ENCODE measurements at places on chromosomes 5 and 9. TPM values are rescaled to one million over a fixed set of nuclear protein-coding genes. Genes with fewer than 3 reads are reported as not detected.

The IRX2 gene
- not detected for total RNA-seq

The PHF24 gene
- 0.11 TPM for total RNA-seq

The GNA14 gene
- total RNA-seq = 0.09 TPM

The SPINK5 gene
- total RNA-seq = not detected

The NME5 gene
- total RNA-seq = not detected

The IL3 gene
- total RNA-seq = 140 TPM

The ADGRD2 gene
- total RNA-seq = not detected

The ENG gene
- total RNA-seq = 27.5 TPM

The GAS1 gene
- 0.32 TPM for total RNA-seq

The OXCT1 gene
- 123 TPM for total RNA-seq

The THBS4 gene
- total RNA-seq = 0.92 TPM

The SLC24A2 gene
- not detected for total RNA-seq

DNA sequence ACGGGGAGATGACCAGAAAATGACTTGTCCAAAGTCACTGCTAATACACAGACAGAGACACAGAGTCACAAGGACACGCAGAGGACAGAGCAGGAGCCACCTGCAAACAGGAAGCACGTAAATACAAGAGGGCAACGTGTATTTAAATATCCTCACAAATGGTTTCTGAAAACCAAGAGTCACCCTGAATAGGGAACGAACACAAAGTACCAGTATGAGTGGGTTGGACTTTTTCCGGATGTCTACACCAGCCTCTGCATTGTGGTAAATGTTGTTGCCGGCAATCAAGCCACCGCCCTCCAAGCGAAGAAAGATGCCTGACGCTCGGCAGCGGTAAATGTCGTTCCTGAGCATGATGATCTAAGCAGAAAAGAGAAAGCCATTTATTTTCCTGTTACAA is 44.5 kb downstream of the FBXO10 start:
- no peak for DNase-seq

DNA sequence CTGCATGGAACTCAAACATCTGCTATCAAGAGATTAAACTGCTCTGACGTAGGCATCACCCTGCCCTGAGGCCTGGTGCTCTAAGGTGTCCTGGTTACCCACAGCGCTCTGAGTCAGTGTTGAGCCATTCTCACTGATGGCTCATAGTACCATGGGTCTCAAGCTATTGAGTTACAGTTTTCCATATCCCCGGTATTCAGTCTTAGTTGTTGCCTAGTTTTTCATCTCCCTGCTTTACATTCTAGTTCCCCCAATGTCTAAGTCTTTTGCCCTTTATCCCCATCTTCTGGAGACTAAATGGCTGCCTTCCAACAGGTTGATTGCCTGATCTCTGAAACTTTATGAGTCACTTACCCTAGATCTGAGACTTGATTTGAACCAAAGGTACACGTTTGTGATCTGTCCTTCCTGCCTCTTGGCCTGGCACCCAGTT is 161.2 kb upstream of the PTGER4 start:
- DNase-seq = no peak

GRCh38 chr5:156912869-156913268 is 50.2 kb downstream of the TIMD4 start:
- no peak for DNase-seq

- DNase-seq = no peak
These were observed 125.9 kb downstream of the CEP120 start for GRCh38 chr5:123297198-123297831.

GRCh38 chr9:80605793-80606192 is 1034.0 kb downstream of the TLE4 start:
- DNase-seq = no peak

DNA sequence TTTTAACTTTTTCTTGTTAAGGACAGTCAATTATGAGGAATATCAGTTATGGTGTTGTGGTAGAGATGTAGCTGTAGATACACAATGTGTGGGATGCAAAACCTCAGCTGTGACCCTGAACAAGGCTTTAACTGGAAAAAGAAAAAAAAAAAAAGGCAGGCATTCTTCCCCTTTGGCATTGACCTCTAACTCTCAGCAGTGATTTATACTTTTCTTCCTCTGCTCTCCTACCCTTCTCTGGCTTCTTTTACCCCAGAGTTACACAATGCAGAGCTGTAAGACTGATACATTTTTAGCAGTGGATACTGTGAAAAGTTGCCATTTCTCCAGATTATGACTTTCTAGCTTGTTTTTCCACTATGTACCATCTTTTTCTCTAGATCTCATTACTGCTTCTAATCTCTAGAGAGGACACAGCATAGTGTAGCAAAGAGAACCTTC is 2.0 kb downstream of the CTNNAL1 start:
- no peak for DNase-seq

DNA sequence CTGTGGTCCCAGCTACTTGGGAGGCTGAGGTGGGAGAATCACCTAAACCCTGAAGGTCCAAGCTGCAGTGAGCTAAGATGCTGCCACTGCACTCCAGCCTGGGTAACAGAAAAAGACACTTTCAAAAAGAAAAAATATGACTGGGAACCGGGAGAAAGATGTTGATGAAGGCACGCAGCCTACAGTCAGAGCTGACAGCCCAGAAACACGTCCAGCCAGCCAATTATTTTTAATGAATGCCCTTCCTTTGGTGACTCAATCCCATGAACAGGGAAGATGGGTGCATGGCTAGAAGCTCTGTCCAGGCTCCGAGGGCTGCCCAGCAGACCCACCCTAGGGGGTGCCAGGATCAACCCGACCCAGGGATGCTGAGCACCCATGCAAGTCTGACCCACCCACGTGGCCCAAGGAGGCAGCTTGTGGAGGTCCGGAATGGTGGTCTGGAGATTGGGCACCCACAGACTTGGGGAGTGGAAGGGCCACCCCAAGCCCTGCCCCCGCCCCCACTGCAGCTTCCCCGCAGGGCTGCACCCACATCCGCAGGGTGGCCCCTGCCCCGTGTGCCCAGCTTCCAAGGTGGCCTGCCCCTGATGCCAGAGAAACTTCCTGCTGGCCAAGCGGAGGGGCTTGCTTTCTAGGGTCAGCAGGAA is 51.0 kb downstream of the ADAMTS2 start:
- no peak for DNase-seq

DNA sequence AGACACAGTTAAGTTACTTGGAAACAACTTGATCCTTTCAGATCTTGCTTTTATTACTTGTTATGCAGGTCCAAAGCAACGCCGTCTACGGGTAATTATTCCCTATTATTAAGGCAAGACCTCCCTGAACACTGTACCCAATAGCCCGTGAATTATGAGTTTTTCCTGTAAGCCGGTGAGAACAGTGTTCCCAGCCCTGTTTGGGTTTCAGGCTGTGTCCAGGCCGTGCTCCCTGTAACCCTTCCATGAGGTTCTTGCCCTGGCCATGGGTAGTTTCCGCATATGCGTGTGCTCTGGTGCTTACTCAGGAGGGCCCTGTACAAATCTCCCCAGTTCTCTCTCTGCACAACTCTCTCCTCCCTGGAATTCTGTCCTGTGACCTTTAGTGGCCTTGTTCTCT is 65.6 kb upstream of the CNOT6 start:
- no peak for DNase-seq

DNA sequence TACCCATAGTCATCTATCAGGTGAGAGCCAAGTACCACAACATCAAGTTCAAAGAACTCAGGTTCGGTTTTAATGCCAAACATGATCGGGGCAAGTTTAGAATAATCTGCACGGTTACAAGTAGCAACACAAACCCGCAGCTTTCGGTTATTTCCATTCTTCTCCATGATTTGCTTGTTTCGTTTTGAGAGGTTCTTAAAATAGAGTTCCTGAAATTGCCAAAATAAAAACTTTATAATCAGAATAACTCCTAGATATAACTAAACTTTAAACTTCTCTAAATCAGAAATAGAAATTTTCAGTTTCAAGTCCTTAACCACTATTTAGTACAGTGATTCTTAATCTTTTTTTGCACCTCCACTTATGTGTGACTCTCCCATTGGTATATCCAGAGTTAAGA is 9.1 kb downstream of the GNE start:
- no peak for DNase-seq

- DNase-seq = no peak
These were observed 52.1 kb downstream of the NSG2 start for GRCh38 chr5:174097486-174098185.

- DNase-seq = no peak
These were observed 109.3 kb downstream of the DAPK1 start for GRCh38 chr9:87606841-87607521.

GRCh38 chr9:129686736-129687135 is 21.3 kb downstream of the PRRX2 start:
- DNase-seq = no peak

- no peak for DNase-seq
These were observed 72.5 kb upstream of the RASA1 start for GRCh38 chr5:87195104-87195591.

- no peak for DNase-seq
These were observed 17.2 kb upstream of the MCCC2 start for GRCh38 chr5:71569748-71570509.

DNA sequence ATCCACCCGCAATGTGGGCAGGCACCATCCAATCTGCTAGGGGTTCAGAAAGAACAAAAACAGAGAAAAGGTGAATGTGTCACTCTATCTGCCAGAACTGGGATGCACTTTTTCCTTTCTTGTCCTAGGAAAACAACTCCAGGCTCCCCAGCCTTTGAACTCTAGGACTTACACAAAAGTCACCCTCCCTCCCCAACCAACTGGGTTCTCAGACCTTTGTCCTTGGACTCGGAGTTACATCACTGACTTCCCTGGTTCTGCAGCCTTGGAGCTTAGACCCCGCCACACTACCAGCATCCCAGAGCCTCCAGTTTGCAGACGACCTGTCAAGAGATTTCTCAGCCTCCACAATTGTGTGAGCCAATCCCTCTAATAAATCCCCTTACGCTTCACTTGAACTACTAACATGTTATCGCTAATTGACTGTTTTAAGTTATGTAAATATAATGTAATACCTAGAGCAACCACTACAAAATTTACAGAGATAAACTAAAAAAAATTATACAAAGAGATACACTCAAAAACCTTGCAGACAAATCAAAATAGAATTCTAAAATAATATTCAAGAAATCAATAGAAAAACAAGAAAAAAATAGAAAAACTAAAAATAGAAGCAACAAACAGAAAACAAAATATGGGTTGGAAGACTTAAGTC is 5.3 kb upstream of the UBLCP1 start:
- DNase-seq = no peak

GRCh38 chr5:33692980-33693379 is 198.8 kb downstream of the ADAMTS12 start:
- no peak for DNase-seq

DNA sequence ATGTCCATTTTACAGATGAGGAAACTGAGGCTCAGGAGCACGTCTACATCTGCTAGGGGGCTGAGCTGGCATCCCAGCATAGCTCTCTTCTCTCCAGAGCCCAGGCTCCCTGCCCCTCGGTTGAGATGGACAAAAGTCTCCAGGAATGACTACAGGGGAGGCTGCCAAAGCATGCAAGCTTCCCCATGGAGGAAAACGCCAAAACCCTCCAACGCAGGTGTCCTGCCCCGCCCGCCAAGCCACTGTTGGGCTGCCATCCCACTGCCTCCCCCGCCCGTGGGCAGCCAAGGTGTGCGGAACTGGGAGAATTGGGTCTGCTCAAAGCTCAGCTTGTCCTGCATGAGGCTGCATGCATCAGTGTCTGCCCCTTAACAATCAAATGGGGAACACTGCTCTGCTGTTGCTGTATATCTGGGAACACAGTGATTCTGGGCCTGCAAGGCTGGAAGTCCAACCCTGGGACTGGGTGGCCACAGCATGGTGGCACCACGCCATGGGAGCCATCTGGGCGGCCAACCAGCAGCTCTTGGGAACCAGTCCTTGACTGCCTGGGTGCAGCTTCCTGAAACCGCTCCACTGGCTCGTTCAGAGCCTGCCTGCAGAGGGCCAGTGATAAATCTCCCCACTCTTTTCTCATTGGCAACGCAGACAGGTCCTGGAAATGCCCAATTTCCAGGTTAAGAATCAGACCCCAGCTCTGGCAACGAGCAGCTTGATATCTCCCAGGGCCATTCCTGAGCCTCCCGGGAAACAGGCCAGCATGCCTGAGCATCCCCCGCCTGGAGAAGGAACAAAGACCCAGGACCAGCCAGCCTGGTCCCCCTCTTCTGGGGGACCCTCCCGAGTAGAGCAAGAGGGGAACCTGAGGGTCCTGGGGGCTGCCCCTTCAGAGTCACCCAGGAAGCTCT is 3.5 kb downstream of the RALGDS start:
- no peak for DNase-seq

GRCh38 chr5:66958201-66958979 is 238.2 kb downstream of the CD180 start:
- no peak for DNase-seq

- no peak for DNase-seq
These were observed 18.9 kb downstream of the FAM78A start for GRCh38 chr9:131257266-131258025.

DNA sequence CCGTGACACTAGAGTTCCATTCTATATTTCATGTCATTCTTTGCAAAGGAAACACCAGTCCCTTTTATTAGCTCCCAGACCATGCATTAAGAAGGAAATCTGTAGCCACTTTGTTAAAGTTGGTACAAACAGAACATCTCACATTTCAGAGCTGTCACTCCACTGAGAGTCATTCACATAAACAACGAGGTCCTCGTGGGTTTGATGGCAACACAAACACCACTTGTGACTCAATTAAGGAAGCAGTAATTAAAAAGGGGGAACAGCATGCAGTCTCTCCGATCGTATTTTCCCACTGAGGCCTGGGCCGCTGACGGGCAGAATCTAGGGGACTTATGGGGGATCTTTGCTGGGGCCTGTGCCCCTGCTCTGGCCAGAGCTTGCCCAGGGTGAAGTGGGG is 94.2 kb upstream of the ZNF618 start:
- DNase-seq = no peak

GRCh38 chr5:15105799-15106393 is 234.3 kb upstream of the ANKH start:
- DNase-seq = no peak

- no peak for DNase-seq
These were observed 167.3 kb downstream of the MUSK start for GRCh38 chr9:110835859-110836271.

GRCh38 chr5:78405829-78406750 is 45.7 kb downstream of the SCAMP1 start:
- no peak for DNase-seq

GRCh38 chr5:41368158-41368557 is 142.2 kb downstream of the PLCXD3 start:
- DNase-seq = no peak

Data from activated T-helper 2 cell treated with anti-CD3 and anti-CD28 coated beads, Interferon-gamma antibody, Interleukin-2, Interleukin-4, amounts not matched to agents 10 μg/mL and 5 μg/mL and 100 μg/mL, durations not matched to agents 14 hours and 24 hours and 36 hours (primary cell).